ENCODE measurements at places on chromosomes 11 and 22. TPM values are rescaled to one million over a fixed set of nuclear protein-coding genes. Genes with fewer than 3 reads are reported as not detected.

DNA sequence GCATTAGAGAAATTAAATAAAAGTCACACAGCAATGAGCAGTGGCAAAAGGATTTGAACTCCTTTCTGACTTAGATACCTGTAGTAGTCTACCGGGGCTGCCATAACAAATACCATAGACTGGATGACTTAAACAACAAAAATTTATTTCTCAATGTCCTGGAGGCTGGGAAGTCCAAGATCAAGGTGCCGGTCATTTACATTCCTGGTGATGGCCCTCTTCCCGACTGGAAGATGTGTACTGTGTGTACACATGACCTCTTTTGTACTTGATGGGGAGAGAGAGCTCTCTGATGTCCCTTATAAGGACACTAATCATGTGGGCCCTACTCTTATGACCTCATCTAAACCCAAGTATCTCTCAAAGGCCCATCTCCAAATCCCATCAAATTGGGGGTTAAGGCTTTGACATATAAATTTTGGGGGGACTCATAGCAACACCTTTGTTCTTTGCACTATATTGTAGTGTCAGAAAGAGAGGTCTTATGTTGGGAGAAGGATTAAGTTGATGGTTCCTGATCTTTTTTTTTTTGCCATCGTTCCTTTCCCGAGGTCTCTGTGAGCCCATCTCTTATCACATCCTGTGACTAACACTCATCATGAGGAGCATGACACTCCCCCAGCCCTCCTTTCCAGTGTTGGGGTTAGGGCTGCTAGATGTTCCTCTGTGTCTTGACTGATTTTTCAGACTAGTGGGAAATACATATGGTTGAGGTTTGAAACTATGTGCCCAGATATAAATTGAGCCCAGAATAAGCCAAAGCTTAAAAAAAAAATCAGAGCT lies 104.3 kb downstream of the TRAF6 start:
- DNase-seq: no peak

DNA sequence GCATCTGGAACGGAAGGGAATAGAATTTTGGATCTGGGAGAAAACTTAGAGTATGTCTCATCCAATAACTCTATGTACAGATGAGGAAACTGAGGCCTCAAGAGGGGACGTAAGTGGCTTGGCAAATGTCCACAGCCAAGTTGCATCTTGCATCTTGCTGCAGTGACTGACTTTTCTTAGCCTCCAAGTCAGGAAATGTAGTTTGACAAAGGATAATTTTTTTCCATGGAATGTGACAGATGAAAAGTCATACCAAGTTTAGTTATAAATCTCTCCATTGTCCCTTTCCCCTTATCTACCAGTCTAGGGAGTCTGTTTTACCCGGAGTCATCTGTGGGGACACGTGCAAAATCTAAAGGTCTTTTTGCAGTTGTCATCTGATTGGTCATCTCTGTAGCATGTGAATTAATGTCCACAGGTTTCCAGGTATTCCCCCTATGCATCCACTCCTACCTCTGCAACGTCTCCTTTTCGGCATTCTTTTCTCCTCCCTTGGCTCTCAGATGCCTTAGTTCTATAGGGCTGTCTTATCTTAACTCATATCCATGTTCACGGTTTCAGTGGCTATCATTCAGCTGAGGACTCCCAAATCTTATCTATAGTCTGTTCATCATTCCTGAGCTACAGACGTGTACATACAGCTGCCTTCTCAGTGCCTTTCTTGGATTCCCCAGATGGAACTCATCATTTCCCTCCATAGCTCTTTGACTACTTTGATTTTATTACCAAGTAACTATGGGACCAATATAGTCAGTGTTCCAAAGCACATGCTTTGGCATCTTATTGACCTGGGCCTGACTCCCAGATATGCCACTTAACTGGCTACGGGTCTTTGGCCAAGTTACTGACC lies 139.5 kb upstream of the TIMP3 start:
- DNase-seq: no peak

- DNase-seq: peak; percentile 58
Observed at GRCh38 chr22:36027935-36028645, 534 bp downstream of the RBFOX2 start.

GRCh38 chr22:37084385-37084784 lies 25.1 kb downstream of the TMPRSS6 start:
- no peak for DNase-seq

DNA sequence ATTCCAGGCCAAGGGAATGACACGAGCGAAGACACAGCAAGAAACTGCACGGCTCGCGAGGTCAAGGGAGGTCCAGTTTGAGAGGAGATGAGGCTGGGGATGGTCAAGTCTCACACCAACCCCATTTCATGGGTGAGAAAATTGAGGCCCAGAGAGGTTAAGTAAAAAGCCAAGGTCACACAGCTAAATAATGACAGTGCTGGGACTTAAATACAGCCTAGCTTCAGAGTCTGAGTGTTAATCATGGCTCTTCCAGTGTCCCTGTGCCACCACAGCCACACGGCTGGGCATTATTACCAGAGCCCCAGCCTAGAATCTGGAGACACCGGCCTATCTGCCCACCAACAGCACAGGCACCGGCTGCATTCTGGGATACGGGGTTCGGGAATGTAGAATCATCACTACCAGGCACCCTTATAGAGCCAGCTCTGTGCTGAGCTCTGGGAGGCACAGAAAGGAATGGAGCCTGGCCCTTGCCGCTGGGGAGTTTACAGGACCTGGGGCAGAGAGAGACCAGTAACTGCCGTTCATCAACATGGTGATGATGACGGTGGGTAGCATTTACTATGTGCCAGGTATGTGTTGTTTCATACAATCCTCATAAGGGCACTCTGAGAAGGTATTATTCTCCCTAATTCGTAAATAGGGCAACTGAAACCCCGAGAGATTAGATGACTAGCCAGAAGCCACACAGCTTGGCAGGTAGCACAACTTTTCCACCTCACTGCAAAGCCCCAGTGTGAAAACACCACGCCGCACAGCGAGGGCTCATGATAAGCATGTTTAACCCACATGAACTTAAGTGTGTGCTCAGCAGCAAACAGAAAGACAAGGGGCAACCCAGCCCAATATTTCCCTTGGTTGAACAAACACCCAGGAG lies 51.8 kb downstream of the CD6 start:
- DNase-seq: no peak

- DNase-seq: no peak
Observed at GRCh38 chr11:113481672-113482071, 6.5 kb upstream of the DRD2 start.

DNA sequence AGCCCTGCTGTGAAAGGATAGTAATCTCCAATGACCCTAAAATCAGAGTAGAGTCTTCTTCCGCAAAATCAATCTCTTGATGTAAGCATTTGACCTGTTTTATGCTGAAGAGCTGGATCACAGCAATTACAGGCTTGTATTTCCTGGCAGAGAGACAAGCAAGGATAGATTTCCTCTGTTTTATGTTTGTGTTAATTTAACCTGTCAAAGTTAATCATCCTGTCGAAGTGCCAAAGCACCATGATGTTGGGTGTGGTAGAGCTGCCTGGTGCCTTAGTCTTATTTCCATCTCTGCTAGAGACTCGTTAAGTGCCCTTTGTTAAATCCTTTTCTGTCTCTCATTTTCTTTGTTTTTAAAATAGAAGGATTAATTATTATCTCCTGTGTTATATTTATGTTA lies 248.1 kb downstream of the CNTN5 start:
- DNase-seq: no peak

GRCh38 chr11:19232910-19233503 lies 7.7 kb downstream of the E2F8 start:
- no peak for DNase-seq

SLC15A3 gene
- 43.9 TPM for total RNA-seq

DRG1 gene
- 89.4 TPM for total RNA-seq

DNA sequence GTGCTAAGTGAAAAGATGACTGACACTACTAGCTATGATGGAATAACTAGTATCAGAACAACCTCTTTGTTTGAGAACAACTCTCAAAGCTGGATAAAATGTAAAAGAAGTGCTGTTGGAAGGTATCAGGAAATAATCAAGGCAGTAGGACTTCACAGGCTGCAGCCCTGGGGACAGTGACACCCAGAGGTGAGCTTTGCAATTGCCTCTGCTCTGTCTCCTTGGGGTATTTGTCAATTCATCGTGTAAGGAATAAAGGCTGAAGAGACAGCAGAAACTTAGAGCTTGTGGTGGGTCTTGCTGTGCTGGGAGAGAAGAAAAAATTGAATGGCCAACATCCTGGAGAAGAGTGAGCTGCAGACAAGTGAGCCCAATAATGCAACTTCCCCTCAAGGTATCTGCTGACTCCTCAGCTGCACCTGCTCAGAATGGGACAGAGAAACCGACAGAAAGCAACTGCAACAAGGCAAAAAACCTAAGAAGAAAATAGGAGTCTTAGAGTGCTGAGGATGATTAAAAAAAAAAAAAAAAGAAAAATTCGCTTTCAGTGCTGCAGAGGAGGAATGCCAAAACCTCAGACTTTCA lies 141.1 kb downstream of the RCN1 start:
- DNase-seq: peak; percentile 14

GRCh38 chr11:126700768-126701519 lies 299.6 kb downstream of the KIRREL3 start:
- DNase-seq: no peak

- DNase-seq: peak; percentile 62
Observed at GRCh38 chr11:96388891-96389719, 607 bp downstream of the CCDC82 start.

GRCh38 chr11:10366568-10367331 lies 61.9 kb downstream of the ADM start:
- peak; percentile 83 for DNase-seq

GRCh38 chr11:86495351-86495750 lies 120.7 kb downstream of the CCDC81 start:
- DNase-seq: no peak

DNA sequence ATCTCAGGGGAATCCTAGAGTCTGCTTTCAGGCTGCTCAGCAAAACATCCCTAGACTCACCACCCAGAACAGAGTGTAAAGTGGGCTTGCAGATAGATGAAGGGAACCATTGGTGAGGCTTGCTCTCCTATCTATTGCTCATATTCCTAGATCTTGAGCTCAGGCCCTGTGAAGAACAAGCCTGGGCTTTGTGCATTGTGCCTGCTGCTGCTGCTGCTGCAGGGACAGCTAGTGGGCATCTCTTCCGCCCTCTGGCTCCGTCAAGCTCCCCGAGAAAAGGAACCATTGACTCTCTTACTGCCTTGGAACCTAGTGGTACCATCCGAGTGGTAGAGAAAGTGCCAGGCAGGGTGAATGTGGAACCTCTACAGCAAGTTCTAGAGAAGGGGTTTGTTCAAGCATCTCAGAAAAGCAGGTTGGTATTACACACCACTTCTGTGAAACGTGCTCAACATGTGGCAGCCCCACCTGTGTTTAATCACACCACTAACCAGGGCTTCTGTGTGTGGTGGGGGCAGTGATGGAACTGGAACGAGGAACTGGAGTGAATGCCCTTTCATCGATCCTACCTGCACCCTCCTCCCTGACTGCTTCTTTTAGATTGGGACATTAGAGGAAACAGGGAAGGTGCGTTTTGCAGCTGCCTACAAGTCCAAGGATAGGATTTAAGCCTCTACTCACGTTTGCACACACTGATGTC lies 4.4 kb downstream of the BACE1-AS start:
- no peak for DNase-seq

GRCh38 chr11:122030286-122030685 lies 85.7 kb downstream of the BLID start:
- DNase-seq: no peak
